ENCODE measurements at places on chromosomes 16 and 17. TPM values are rescaled to one million over a fixed set of nuclear protein-coding genes. Genes with fewer than 3 reads are reported as not detected.

GRCh38 chr17:31060791-31061550 lies 33.8 kb upstream of the NF1 start:
- no peaks in the 10 kb centered on the region for H3K4me1 ChIP-seq
- no peak overlapping the region for H3K4me3 ChIP-seq
- DNase-seq = no peak
- H3K36me3 ChIP-seq = no peaks in the 10 kb centered on the region
- H3K27ac ChIP-seq = no peak overlapping the region

- H3K4me1 ChIP-seq = peaks cover 5% of the 10 kb centered on the region
- H3K4me3 ChIP-seq = peak overlapping the region; percentile 40
- peak; percentile 73 for DNase-seq
- no peaks in the 10 kb centered on the region for H3K36me3 ChIP-seq
- peak overlapping the region; percentile 30 for H3K27ac ChIP-seq
These were observed 120.9 kb downstream of the MRM1 start for GRCh38 chr17:36722121-36722902.

DNA sequence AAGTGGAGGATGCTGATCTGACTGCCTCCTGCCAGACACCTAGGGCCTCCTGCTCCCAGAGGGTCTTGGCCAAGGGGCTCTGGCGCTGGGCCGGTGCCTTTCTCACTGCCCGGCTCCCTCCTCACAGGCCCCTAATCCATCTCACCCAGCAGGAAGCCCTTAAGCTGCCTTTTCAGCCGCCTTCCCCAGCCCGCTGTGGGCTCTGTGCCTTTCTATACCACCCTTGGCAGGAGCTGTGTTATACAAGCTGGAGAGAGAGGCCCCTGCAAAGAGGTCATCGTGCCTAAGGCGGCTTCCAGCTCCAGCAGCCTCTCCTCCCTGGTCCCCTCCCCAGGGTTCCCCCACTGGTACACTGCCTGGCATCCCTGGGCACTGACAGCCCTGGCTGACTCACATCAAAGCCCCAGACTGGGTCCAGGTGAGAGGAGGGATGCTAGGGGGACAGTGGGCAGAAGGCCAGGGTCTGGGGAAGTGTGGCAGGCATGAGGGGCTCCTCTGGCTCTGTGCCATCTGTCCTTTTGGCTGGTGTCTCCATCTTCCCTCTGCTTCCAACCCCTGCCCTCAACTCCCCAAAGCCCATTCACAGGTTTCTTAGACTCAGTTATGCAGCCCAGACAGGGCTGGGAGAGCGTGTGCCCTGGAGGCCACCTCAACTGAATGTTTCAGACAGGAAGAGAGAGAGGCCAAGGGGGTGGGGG lies 15.3 kb upstream of the FZD2 start:
- H3K27ac ChIP-seq = no peak overlapping the region
- H3K4me3 ChIP-seq = no peak overlapping the region

MYL11 gene
- 1.3 TPM for total RNA-seq

LGALS9B gene
- total RNA-seq = not detected

FASN gene
- total RNA-seq = 9.8 TPM

CACNA1H gene
- total RNA-seq = 162 TPM
